ENCODE measurements at places on chromosomes 11 and 22.
A peak's percentile ranks its signal among the peaks of the same experiment; 100 is the strongest.

GRCh38 chr11:109729761-109730160 is 307.8 kb downstream of the C11orf87 start:
- DNase-seq, result peak; percentile 35

DNA sequence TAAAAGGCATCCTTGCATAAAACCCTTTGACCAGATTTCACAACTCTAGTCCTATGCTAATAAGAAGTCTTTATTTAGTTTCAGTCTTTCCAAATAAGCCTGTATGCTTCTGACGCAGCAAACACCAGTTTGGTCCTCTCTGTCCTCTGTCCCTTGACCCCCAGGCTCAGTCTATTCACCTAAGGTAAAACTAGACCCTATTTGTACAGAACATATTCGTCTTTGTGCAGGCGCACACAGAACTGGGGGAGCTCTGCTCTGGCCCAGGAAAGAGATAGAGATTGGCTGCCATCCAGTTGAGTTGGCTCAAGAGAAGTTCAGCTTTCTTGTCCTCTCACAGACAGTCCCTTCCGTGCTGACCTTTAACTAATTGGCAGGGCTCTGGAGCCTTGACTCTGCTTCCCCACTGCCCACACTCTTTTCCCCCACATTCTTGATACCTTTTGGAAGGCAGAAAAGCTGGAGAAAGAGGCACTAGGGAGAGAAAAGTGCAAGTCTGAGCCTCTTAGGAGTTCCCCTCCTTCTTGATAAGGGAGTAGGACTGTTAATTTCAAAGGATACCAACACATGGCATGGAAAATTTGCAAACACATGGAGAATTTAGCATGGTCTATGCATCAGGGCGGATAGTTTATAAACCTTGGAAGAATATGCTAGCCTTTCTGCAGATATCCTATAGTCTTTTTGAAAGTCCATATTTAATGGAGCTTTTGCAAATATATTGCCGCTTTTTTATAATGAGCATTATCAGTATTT is 21.2 kb upstream of the PSMA1 start:
- no peak for DNase-seq

DNA sequence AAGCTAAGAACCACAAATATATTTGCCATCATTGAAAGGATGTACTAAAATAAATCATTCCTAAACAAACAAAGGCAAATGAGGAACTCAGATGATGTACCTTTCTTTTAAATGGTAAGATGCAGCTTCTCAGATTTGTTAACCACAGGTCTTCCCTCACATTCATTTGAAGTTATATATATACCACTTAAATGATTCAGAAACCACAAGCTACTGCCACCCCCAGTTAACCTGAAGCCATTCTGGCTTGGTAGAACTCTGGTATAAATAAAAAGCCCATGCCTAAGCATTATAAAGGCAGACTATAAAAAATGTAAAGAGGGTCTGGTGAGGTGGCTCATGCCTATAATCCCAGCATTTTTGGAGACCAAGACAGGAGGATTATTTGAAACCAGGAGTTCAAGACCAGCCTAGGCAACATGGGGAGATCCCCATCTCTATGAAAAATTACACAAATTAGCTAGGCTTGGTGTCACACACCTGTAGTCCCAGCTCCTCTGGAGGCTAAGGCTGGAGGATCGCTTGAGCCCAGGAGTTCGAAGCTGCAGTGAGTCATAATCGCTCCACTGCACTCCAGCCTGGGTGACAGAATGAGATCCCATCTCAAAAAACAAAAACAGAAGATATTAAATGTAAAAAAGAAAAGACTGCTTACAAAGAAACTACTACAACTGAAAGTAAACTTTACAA is 1185.3 kb downstream of the JRKL start:
- DNase-seq, result no peak

DNA sequence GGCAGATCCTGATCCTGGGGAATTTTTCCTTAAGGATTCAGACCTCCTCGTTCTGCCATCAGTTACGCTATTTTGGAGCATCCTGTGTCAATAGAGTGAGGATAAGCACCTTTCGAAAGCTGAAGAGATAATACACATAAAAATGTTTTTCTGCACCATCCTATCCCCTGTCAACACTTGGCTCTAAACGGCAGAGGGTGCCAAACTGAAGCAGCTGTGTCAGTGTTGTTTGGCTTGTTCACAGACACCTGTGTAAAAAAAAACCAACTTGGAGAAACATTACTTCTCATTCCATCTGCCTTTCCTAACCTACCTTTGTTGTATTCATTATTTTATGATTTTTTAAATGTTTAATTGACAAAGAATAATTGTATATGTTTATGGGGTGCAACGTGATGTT is 417.0 kb upstream of the DDI1 start:
- peak; percentile 11 for DNase-seq

- no peak for DNase-seq
Measured at GRCh38 chr11:128680906-128681305, 13.0 kb upstream of the FLI1 start.

Data from NCI-H187 treated with DMSO at 0.1 percent for 48 hours (cell line).